ENCODE measurements at places on chromosomes 5 and 9. TPM values are rescaled to one million over a fixed set of nuclear protein-coding genes. Genes with fewer than 3 reads are reported as not detected.

DNA sequence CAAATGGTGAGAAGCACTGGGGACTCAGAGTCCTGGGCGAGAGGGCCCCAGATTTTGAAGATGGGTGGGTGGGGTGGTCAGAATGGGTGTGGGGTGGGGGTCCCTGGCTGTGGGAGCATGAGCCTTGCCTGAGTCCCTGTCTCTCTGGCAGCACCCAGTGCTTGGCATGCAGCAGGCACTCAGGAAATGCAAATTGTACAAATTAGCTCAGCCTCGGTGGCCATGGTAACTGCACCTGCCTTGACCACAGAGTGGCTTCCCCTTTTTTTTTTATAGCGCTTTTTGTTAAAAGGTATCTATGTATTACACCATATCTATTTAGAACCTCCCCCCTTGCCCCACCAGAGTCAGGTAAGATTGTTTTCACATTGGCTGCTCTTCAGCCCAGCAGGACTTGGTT, 19.2 kb upstream of the PITX1 start:
- no peak for DNase-seq

GRCh38 chr9:89097219-89097618, 81.4 kb downstream of the SHC3 start:
- DNase-seq, result no peak

DNA sequence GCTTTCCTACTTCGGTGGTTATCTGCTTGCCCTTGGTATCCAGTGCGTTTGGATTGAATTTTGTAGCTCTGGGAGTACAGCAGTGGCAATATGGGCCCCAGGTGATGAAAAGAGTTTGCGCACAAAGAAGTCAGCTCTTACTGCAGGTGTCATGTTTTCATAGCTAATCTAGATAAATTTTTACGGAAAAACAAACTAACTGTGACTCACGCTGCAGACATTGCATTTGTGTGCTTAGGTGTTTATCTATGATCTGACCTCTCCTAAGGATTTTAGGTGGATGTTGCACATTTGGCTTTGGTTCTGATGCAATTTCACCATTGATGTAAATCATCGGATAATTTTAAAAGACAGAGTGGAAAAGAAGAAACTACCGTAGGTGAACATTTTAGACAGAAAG, 92.1 kb downstream of the VCAN start:
- DNase-seq, result no peak

GRCh38 chr5:107476783-107477182, 194.0 kb downstream of the EFNA5 start:
- DNase-seq, result no peak

- peak; percentile 55 for DNase-seq
Observed at GRCh38 chr5:137822158-137822764, 45.4 kb upstream of the MYOT start.

GRCh38 chr9:13436591-13436990, 157.1 kb upstream of the MPDZ start:
- DNase-seq, result no peak

DNA sequence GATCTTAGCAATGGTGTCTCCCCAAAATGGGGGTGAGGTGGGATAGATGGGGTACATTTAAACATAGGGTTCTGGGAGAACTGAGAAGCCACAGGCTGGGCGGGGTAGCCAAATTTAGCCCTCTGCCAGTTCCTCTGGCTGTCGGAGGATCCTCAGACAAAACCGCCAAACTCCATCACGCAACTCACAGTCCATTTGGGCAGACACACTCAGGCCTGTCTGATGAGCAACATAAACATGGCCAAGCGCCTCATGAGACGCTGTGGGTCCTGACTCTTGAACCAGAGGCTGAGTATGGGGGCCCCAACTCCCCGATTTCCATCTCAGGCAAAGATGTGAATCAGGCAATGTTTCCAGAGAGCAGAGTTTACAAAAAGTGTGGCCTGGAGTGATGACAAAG, 162.3 kb downstream of the FGF18 start:
- no peak for DNase-seq

GRCh38 chr9:79817438-79818004, 245.8 kb downstream of the TLE4 start:
- DNase-seq, result peak; percentile 37

DNA sequence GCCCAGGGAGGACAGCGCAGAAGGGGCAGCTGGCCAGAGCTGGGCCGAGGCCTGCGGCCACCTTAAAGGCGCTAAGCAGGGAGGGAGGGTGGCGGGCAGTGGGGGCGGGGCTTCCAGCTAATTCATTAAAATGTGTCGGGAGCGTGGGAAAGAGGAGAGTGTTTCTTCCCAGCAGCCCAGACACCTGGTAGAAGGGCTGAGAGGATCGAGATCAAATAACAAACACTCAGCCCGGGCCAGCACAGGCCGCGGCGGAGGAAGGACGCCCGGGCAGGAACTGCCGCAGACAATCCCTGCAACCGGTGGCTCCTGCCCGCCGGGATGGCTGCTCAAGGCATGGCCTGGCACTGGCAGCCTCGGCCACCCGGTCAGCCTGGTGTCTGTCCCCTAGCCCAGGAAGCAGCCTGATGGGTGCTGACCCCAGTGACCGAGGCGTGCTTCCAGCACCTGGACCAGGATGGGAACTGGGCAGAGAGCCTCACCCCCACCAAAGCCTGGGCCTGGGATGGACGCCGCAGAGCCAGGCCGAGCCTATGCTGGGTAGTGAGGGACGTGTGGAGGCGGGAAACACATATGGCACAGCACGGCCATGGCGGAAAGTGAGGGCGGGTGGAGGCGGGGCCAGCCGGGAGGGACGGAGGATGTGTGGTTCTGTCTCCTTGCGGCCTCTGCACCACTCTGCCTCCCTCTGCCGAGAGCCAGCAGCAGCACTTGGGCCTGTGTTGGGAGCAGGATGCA, 3.2 kb upstream of the NRARP start:
- no peak for DNase-seq

GRCh38 chr5:154372661-154373060, 73.1 kb upstream of the SAP30L start:
- no peak for DNase-seq

GRCh38 chr5:163172540-163173338, 264.7 kb upstream of the CCNG1 start:
- no peak for DNase-seq

DNA sequence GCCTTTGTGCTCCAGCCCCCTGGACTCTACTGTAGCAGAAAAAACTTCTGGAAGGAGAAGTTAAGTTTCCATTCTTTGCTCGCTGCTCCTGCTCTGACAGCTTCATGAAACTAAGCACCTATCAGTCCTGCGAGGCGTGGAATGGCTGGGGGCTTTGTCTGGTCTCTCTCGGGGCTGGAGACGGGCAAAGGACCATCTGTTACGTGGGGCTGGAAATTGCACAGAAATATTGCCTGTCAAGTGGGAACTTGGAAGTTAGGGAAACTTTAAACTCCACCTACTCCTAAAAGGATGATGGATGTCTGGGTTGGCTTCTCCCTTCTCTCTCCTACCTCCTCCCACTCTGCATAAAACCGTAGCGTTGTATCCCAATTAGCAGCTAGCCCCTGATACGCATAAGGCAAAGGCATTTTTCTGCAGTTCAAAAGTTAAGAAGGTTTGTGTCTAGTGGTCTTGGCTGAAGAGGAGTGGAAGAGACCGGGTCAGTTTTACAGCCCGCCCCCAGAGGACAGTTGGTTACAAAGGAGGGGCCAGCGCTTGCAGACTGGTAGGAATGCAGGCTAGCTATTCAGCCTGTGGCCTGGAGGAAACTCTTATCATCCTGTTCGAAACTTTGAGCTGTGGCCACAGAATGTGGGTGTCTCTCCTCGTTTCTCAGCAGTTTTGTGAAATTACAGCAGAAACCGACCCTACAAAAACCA, 1.3 kb downstream of the FBXL7 start:
- peak; percentile 12 for DNase-seq

DNA sequence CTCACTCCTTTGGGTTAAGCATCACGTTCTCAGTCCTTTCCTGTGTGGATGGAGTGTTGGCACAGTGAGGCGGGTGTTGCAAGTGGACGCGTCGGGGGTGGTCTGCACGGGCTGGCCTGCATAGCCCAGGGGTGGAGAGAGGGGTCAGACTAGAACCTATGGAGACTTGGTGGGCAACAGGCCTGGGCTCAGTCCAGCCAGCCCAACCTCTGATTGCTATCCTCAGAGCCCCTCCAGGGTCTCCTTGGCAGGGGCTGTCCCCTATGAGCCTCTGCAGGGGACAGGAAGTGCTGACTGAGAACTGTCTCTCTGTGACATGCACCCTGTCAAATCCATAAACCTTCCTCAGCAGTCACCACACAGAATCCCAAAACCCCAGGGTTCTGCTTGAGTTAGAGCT, 2.3 kb downstream of the DCANP1 start:
- no peak for DNase-seq

DNA sequence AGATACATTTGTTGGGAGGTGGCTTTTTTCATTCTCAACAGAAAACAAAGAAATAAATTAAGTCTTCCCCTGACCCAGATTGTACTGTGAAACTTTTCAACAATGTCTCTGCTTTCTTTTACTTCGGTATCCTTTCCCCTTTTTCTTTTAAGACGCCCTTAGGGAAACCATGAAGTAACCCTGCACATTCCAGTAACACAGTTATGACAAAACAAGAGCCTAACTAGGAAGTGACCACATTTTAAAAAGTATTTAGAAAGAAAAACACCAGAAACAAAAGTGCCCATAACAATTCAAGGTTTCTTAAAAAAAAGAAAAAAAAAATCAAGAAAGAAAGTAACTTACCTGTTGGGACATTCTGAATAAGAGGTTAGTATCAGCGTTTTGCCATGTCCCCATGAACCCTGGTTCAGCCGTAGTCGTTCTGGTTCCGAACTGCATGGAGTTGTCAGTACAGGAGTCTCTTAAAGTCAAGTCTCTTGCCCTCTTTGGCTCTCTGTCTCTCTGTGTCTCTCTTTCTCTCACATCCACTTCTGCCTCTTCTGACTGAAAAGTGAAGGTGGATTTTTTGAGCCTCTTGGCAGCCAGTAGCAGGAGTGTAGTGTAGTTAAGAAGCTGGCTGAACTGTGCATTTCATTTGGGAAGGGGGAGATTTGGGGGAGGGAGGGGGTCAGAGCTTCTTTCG, 142.9 kb downstream of the BNC2 start:
- DNase-seq, result no peak

DNA sequence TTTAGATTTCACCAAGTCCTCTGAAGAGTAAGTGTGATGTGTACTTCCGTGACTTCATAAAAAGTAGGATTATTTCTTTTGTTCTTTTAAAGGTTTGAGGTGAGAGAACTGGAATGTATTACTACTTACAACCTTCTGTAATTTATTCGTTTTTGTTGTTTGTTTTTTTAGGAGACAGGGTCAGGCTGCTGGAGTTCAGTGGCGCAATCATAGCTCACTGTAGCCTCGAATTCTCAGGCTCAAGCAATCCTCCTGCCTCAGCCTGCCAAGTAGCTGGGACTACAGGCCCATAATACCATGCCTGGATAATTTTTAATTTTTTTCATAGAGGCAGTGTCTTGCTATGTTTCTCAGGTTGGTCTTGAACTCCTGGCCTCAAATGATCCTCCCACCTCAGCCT, 68.3 kb upstream of the RETREG1 start:
- DNase-seq, result no peak

PKD2L2 gene
- 4.8 TPM for total RNA-seq

SRD5A1 gene
- 3.3 TPM for total RNA-seq

GABRG2 gene
- not detected for total RNA-seq

HTR1A gene
- total RNA-seq, result not detected

LHX3 gene
- not detected for total RNA-seq

FBXL7 gene
- 2.4 TPM for total RNA-seq

CAVIN4 gene
- total RNA-seq, result 163 TPM

MZB1 gene
- total RNA-seq, result 0.46 TPM

ST8SIA4 gene
- 0.93 TPM for total RNA-seq

C6 gene
- total RNA-seq, result 0.46 TPM

Measured in gastrocnemius medialis (tissue), 4 donors.